Activated CD4-positive, CD25-positive, alpha-beta regulatory T cell treated with anti-CD3 and anti-CD28 coated beads, Interleukin-2, amount 50 U/mL, for 16 hours (primary cell): ENCODE measurements at places on chromosomes 7 and 10.

- DNase-seq, result no peak
Measured at GRCh38 chr7:100048680-100049079, 894 bp upstream of the ZSCAN21 start.

GRCh38 chr7:113810080-113810744, 108.6 kb downstream of the PPP1R3A start:
- DNase-seq, result no peak

- no peak for DNase-seq
Measured at GRCh38 chr7:153930696-153931095, 121.5 kb upstream of the DPP6 start.

GRCh38 chr10:8444630-8445029, 390.1 kb downstream of the GATA3 start:
- DNase-seq, result no peak

DNA sequence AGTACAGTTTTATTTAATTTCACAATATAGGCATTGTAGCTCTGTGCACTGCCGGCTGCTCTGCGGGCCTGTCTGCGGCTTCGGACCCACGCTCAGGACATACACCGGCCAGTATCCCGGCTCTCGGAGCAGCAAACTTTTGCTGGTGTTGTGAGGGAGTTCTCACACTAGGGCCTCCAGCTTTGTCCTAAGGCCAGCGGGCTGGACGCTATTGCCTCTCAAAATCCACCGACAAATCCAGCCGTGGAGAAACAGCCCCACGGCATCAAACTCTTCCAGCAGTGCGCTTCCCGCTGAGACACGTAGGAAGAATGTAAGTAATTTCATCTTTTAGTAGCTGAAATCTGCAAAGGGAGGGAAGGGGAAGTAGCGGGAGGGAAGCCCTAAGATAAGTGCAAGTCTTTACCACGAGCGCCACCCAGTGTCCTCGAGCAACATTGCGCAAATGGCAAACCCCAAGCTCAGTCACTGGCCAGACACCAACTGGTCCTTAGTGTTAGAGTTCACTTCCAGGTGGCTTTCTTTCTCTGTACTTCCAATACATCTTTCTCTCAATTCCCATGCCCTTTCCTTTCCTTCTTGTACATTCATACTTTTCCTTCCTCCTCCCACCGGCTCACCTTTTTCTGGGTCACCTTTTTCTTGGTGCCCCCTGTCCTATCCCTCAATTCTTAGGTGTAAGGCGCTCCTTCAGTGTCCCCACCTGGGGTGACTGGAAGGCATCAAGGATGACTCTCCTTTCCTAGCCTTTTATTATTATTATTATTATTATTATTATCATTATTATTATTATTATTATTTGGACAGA, 3.0 kb upstream of the DLX5 start:
- DNase-seq, result peak; percentile 21

DNA sequence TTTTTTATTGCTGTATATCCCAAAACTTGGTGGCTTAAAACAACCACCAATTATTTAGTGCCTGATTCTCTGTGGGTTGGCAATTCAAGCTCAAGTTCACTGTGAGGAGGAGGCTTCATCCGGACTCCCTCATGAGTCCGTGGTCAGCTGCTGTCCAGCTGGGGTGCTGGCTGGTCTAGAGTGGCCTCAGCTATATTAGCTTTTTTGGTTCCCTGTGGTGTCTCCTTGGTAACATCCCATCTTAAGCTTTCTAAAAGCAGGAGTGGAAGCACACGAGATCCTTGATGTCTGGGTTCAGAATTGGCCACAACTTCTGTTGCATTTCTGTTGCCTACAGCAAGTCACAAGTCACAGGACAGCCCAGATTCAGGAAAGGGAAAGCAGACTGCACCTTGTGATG, 536.5 kb upstream of the FZD8 start:
- no peak for DNase-seq

- DNase-seq, result no peak
Measured at GRCh38 chr7:109835577-109835976, 1255.3 kb upstream of the LRRN3 start.

DNA sequence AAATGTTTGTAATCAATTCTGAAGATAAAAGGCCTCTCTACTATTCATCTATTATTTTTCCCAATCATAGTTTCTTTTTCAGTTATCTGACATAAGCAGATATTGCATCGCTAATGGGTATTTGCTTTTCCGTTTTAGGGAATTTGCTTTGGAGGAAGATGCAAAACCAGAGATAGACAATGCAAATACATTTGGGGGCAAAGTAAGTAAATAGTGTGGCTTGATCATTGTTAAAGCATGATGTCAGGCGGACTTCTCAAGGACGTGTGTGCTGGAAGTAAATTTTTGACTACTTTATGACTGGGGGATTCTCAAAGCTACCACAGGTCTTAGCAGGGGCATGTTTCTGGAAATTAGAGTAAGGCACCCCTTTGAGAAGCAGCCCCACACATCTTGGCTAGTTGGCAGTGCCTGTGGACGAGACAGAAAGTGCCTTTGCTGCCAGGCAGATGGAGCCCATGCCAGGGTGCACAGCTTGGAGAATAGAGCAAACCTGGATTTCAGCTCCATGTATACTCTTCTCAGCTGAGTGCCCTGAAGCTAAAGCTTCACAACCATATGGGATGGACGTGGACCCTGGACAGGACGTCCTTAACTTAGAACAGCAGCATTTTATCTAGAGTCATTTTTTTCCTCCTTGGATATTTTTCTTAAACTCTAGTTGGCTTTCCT, 68.6 kb downstream of the SRI start:
- DNase-seq, result no peak

DNA sequence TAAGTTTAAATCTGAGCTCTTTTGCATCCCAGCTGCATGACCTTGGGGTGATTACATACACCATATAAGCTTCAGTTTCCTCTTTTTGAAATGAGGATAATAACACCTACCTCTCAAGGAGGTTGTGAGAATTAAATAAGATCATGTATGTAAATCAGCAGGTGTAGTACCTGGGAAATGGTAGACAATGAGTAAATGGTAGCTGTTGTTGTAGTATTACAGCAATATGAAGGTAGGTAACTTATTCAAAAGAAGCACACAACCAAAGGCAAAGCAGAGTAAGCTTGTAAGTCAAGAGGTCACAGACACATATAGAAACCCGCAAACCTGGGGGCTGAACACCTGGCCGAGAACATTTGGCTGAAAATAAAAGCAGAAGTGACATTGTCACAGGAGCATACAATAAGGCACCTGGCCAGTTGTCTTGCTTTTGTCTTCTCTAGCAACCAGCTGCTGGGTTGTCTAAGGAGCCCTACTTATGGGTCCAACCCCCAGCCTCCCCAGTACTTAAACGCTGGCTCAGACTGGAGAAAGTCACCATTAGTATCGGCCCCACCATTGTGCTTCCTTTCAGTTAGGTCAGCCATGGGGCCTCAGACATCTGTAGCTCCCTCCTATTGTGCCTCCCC, 203.6 kb upstream of the MKLN1 start:
- no peak for DNase-seq

- DNase-seq, result no peak
Measured at GRCh38 chr7:66687186-66687585, 53.3 kb upstream of the RABGEF1 start.

- no peak for DNase-seq
Measured at GRCh38 chr7:39733881-39734632, 110.7 kb downstream of the RALA start.

DNA sequence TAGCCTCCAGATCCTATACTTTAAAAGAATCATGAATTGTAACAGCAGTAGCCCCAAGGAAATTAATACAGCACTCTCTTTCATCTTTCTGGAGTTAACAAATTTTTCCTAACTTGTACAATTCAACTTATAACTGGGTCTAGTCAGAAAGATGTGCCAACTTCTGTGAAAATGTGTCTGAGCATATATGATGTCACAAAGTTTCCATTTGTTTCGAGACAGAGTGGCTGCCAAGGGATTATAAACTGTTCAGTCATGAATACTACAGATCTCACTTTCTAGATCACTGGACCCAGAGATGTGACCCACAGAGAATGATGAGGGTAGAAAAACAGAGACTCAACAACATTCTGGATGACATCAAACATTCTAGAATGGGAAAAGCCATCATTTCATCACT, 249.2 kb upstream of the PHF14 start:
- DNase-seq, result no peak

- DNase-seq, result no peak
Measured at GRCh38 chr7:128170461-128170860, 70.6 kb upstream of the LEP start.

DNA sequence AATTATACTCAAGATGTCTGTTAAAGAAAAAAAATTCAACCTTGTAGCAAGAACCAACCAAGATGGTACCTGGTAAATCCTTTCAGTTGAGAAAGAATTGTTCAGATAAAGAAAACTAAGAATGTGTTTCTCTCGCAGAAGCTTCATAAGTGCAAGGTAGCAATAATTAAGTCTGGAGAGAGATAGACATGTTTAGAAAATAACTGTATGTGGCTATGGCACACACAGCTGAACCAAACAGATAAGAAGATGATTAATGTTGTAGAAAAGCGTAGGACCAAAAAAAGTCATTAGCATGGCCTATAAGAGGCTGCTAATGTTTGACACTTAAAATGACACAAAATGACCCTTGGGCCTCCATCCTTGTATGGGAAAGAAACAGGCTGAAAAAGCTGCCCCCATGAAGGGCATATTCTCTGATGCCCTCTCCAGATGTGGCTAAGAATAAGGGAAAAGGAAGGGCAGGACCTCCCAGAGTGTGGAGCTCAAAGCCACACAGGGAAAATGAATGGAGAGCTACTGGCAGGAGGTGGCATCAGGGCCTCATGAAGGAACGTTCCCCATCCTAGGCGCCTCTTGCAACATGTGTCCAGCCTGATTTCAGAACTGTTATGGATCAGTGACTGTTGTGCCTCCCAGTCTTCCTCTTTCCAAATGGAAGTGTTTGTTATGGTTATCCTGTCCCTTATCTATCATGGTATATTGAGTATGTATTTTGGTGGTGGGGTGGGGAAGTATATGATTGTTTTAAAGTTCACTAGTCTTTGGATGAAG, 30.7 kb downstream of the TLL2 start:
- DNase-seq, result no peak

GRCh38 chr7:6606866-6607583, 8.4 kb upstream of the ZNF853 start:
- no peak for DNase-seq

DNA sequence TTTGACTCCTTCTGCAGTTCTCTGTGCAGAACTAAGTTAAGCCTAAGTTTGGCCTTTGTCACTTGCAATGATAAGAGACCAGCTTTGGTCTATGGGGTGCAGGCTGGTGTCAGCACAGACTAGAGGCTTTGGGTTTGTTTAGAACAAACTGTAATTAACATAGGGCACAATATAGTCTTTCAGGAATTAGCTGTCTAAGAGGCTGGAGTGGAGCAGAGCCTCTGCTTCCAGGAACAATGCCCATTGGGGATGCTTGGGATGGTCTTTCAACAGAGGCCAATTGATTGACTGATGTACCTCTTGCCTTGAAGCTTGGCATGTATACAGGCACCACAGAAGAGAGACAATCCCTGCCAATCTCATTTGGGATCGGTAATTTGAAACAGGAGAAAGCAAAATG, 4.7 kb downstream of the SUFU start:
- no peak for DNase-seq

GRCh38 chr7:134691546-134692343, 45.1 kb downstream of the BPGM start:
- DNase-seq, result no peak

DNA sequence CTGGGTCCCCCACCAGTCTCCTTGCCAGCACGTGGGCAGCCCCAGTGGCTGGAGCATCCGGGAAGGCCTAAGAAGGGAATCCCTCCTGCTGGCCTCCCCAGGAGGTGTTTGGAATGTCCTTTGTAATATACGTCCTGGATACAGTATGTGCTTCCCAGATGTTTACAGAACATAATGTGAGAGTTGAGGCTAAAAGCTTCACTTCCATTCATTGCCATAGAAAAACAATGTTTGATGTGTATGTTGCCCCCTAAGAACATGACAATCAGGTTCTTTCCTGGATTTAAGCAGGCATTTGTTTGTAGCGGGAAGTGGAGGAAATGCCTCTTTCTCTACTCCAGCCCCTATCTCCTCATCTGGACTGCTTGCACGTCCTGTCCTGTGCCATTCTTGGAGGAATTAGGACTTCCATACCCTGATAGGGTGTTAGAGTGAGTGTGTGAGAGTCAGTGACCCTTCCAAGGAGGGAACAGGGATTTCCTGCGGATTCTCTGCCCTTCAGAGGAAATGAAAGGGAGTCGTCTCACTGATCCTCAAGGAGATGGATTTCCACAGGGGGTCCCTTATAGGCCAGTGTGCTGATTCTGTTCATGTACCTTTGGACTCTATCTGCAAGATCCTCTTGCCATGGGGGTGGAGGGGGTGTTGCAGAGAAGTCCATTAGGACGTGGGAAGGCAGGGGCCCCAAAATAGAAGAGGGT, 1.2 kb downstream of the IGFBP1 start:
- DNase-seq, result no peak

DNA sequence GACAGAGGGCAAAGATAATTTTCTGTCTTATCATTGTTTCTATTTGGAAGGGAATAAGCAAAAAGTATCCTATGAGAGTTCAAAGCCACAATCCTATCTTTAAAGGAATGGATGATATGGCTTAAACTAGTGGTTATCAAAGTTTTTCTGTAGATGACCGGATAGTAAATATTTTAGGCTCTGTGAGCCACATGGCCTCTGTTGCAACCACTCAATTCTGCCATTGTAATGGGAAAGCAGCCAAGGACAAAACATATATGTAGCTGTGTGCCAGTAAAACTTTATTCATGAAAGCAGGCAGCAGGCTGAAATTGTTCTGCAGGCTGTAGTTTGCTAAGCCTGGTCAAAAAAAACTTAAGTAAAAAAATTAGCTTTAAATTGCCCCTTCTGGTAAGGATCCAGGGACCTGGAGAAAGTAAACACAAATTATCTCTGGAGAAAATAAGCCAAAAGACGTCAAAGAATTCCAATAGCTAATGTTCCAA, 73.3 kb downstream of the THSD7A start:
- DNase-seq, result no peak

DNA sequence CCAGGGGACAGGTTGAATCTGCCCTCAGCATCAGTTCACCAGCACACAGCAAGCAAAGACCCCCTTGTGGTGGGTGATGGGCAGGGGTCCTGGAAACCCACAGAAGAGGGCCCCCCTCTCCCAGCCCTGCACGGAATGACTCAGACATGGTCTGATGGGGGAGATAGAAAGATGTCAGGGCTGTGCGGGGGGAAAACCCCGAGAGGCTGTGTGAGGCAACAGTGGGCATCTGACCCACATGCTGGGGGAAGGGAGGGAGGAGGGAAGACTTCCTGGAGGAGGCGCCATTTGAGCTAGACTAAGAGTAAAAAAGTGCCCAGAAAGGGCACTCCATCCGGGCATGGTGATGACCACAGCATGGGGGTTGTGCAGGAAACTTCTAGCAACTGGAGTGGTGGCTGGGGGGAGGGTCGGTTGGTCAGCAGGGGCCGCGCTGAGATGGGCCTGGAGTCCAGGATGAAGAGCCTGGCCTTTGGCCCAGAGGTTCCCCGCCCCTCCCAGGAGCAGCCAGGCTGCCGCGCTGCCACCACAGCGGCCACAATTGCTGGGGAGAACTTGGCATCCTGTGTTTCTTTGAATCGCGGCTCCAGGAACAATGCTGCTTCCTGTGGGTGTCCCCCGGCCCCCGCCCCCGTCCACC, 2.5 kb downstream of the LFNG start:
- peak; percentile 50 for DNase-seq

- DNase-seq, result no peak
Measured at GRCh38 chr7:116571552-116571951, 46.7 kb downstream of the CAV1 start.
